ENCODE measurements at places on chromosomes 3 and 15. TPM values are rescaled to one million over a fixed set of nuclear protein-coding genes. Genes with fewer than 3 reads are reported as not detected.

MCTP2 gene
- total RNA-seq = 8.6 TPM

WDR49 gene
- not detected for total RNA-seq

SOX2 gene
- not detected for total RNA-seq

RBP2 gene
- not detected for total RNA-seq

GATA2 gene
- 2.2 TPM for total RNA-seq

NR2F2 gene
- total RNA-seq = 28.1 TPM

GOLGA6L4 gene
- 0.83 TPM for total RNA-seq

ECE2 gene
- total RNA-seq = not detected

LDHAL6B gene
- not detected for total RNA-seq

GRCh38 chr15:92023965-92024364, 170.5 kb downstream of the SLCO3A1 start:
- DNase-seq = no peak

DNA sequence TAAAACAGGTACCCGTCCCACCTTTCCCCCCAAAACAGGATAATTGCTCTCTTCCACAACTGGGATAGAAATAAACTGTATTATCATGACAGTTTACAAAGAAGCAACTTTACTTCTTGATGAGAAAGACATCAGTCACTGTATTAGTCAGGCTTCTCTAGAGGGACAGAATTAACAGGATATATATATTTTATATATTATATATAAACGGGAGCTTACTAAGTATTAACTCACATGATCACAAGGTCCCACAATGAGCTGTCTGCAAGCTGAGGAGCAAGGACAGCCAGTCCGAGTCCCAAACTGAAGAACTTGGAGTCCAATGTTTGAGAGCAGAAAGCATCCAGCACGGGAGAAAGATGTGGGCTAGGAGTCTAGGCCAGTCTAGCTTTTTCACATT, 18.4 kb upstream of the PLSCR4 start:
- DNase-seq = peak; percentile 27

- DNase-seq = peak; percentile 95
These were observed 254.4 kb upstream of the ZPLD1 start for GRCh38 chr3:102180280-102180931.

GRCh38 chr15:53506370-53506769, 253.1 kb downstream of the WDR72 start:
- DNase-seq = no peak

DNA sequence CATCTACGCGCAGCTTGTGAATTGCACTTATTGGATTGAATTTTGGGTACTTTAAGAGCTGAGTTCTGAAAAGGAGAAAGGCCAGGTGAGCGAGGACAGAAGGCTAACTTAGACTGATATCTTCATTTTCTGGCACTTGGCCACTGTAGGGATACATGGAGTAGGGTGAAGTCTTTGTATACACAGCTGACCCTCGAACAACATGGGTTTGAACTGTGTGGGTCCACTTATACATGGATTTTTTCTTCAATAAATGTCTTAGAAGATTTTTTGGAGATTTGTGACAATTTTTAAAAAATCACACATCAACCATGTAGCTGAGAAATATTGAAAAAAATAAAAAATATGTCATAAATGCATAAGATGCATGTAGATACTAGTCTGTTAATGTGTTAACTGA, 18.3 kb downstream of the PTPRG start:
- no peak for DNase-seq

DNA sequence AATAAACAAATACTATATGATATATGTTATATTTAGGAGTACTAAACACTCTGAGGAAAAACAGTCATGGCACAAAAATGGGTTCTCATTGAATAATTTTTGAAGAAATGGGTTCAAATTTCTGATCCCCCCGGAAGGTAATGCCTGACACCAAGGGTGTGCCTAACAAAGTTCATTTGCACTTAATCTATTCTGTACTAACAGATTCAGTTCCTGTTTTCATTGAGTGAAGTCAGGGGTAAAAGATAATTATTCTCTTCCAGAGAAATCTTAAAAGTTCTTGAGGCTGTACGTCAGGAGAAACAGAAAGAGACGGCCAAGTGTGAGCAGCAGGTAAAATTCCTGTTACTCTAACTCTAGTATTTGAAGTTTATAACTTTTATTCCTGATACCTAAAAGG, 34.5 kb upstream of the TMEM42 start:
- DNase-seq = no peak

DNA sequence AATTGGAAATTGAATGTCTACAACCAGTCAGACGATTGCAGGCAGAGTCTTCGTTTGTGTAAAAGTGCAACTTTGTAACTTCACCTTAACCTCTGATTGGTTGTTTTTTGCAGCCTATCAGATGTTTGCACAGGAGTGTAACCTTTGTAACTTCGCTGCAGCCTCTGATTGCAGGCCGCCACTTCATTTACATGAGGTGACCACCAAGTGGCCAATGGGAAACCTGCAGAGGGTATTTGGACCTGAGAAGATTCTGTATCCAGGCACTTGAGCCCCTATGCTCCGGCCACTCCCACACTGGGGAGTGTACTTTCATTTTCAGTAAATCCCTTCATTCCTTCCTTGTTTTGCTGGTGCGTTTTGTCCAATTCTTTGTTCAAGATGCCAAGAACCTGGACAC, 68.1 kb upstream of the PFN2 start:
- no peak for DNase-seq

GRCh38 chr3:36403661-36404060, 23.4 kb downstream of the STAC start:
- DNase-seq = no peak

- DNase-seq = no peak
These were observed 4.5 kb upstream of the CACNA1D start for GRCh38 chr3:53489787-53490458.

DNA sequence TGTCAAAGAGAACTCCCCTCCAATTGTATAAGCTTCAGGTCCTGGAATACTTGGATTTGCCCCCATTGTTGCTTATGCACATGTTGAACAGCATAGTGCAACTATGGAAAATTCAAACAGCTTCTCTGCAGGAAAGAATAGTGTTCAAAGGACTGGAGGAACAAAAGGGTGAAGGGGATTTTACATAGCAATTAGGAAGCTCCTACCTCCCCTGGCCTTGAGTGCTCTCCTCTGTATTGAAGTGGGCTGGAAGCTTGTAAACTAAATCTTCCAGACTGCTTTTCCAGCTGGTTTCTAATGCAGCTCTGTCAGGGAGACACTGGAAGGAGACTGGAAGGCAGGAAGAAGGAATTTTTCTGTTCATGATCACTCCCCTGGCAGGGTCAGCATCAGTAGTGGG, 7.2 kb upstream of the ELP6 start:
- no peak for DNase-seq

- no peak for DNase-seq
These were observed 67.1 kb downstream of the CRYGS start for GRCh38 chr3:186477033-186477432.

- DNase-seq = no peak
These were observed 44.6 kb downstream of the LDHAL6B start for GRCh38 chr15:59251001-59251845.

- DNase-seq = no peak
These were observed 14.4 kb downstream of the ATP10A start for GRCh38 chr15:25848784-25849156.

DNA sequence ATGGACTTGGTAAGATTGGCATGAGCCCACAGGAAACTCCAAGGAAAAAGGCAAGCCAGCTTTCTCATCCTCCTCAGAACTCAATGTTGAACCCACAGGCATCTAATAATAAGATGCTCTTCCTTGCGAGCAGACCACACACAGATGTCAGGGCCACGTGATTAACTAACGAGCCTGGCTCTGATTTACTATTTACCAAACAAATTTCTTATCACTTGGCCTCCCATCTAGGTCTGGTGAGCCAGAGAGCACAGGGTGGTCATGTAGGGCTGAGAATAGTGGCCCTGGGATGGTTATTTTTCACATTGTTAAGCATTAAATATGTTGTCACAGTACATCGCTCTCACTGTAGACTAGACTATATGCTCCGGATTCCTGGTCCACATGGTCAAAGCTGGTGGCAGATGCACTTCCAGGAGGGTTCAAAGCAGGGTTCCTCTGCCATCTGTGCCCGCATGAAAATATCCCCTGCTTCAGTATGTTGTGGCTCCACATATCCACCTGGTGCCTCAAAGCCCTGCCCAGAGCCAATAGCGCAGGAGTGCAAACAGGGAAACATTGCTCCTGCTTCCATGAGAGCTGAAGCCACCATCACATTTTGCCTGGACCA, 472.5 kb upstream of the WNT5A start:
- no peak for DNase-seq

GRCh38 chr15:64536244-64536836, 76.0 kb downstream of the ZNF609 start:
- peak; percentile 92 for DNase-seq

DNA sequence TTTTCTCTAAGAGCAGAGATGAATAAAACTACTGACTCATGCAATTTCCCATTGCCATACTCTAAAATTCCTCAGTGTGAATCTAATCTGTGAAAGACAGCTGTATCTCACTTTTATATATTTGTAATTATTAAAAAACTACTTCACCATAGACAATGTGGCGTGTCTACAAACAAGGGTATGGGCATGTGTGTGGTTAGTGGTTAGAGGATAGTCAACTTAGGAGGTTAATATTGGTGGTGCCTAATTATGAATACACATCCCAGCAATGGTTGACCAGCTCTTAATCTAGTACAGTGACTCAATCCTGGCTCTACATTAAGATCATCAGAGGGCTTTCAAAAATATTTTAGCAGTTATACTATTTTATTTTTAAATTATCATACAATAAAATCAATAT, 94.5 kb downstream of the GOLIM4 start:
- DNase-seq = no peak

DNA sequence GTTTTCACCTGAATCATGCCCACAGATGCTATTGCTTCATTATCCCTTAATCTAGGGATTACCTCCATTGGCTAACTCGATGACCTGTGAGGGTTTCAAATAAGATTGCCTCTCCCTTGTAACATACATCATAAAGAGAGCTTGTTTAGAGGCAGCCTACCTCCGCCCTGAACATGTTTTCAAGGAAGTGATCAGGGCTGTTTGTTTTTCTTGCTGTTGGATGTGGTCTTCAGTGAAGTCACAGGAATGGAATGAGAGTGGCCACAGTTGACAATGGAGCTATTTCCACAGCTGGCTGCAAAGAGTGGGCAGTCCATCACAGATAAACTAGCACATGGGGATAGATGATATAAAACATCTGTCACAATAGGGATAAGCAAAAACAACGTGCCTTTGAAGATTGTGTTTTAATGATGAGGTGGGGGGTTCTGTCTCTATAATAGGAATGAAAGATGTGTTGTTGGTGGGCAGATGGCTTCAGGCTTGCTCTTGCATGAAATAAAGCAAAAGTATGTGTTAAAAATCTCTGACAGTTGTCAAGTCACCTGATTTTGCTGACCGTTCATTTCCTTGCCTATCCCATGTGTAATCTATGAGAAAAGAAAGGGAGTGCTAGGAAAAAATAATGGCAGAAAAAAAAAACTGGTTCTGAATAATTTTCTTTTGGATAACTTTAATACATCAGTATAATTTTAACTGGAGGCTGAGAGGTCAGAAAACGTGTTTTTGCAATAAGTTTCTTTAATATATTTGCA, 642.3 kb downstream of the RBMS3 start:
- peak; percentile 95 for DNase-seq

- DNase-seq = no peak
These were observed 61.0 kb upstream of the AGBL1 start for GRCh38 chr15:86018679-86019078.

- peak; percentile 33 for DNase-seq
These were observed 39.1 kb downstream of the SCAPER start for GRCh38 chr15:76866008-76866407.

- DNase-seq = no peak
These were observed 391.4 kb upstream of the RARB start for GRCh38 chr3:25036633-25037032.

GRCh38 chr3:74267131-74267530, 347.3 kb downstream of the CNTN3 start:
- peak; percentile 24 for DNase-seq

DNA sequence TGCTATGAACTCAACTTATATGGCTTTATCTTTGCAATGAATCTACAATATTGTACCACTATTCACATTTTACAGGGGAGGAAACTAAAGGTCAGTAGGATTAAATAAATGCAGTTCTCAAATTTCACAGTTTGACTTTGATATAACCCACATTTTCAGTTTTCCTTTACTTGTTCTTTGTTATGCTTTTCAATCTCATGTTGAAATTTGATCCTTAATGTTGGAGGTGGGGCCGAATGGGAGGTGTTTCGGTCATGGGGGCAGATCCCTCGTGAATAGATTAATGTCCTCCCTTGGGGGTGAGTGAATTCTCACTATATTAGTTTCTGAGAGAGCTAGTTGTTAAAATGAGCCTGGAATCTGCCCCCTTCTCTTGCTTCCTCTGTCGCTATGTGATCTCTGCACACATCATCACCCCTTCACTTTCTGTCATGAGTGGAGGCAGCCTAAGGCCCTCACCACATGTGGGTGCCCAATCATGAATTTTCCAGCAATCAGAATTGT, 44.7 kb downstream of the CD200 start:
- DNase-seq = peak; percentile 7

- peak; percentile 11 for DNase-seq
These were observed 753.9 kb downstream of the TUSC7 start for GRCh38 chr3:117463276-117464115.

GRCh38 chr3:30011237-30011803, 595.1 kb upstream of the TGFBR2 start:
- DNase-seq = no peak

DNA sequence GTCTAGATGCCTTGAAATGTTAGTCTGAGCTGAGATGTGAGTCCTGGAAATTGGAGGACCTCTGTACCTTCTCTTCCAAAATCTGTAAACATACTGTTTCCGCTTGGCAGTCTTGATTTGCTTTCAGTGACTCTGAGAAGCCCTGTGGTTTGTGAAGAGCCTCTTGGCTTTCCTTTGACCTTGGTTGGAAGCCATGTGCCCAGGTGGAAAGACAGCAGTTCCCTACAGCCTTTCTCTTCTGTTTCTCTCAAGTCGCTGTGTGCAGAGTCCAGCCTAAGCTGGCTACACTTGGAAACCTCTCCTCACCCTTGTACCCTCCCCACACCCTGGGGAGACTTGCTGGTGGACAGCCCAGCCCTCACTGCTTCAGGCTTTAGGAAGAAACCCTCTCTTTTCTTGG, 129.8 kb upstream of the CTDSPL start:
- DNase-seq = no peak

- DNase-seq = peak; percentile 51
These were observed 13.0 kb downstream of the TBC1D2B start for GRCh38 chr15:78064544-78064943.

GRCh38 chr15:44532689-44533088, 4.3 kb upstream of the EIF3J start:
- DNase-seq = no peak

- no peak for DNase-seq
These were observed 60.7 kb downstream of the IMPG2 start for GRCh38 chr3:101259485-101260341.

- DNase-seq = no peak
These were observed 36.3 kb downstream of the DUT start for GRCh38 chr15:48367483-48367882.

GRCh38 chr3:45343947-45344346, 44.4 kb upstream of the LARS2 start:
- peak; percentile 18 for DNase-seq
